ENCODE measurements at places on chromosomes 16 and 17.
A peak's percentile ranks its signal among the peaks of the same experiment; 100 is the strongest.

DNA sequence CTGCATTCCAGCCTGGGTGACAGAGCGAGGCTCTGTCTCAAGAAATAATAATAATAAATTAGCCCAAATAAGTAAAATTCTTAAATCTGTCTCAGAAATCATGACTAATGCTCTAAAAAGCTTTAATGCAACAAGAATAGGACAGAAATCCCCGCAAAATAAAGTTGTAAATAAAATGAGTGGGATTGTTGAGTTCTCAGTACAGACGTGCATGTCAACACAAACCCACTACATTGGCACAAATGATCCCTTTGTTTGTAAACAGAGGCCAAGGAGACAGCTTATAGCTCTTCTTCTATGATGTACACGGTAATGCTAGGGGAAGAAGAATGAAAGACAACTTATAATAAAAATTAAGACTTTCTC, 6.0 kb downstream of the STAT5B start:
- no peak for DNase-seq

DNA sequence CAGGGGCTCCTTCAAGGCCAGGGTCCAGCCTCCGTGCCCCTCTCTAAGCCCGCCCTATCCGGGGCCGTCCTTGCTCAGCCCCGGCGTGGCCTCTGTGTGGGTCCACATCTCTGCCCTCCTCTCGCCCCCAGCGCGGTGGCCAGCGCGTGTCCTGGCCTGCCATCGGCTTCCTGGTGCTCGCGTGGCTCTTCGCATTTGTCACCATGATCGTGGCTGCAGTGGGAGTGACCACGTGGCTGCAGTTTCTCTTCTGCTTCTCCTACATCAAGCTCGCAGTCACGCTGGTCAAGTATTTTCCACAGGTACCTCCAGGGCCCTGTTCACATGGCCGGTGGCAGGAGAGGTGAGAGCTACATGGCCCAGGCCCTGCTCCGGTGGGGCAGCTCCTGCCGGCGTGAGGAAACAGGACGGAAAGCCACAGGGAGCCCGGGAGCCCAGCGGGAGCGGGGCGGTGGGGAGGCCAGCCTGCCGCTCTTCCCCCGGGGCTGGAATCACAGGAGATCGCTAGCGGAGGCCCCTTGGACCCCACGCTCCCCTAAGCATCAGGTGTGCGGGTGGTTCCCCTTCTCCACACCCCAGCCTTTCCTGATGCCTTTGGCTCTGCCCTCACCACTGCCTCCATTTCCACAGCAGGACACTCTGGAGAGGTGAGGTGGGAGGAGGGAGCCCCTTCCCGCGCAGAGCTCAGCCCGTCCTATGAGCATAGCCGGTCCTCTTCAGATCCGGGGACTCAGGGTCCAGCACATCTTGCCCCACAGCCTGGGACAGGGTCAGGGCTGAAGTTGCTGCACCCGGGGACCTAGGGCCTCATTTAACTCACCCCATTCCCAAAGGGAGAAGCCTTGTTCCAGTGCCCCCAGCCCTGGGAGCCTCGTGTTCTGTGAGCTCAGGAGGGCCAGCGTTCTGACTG, 10.2 kb downstream of the TAX1BP3 start:
- DNase-seq: no peak

DNA sequence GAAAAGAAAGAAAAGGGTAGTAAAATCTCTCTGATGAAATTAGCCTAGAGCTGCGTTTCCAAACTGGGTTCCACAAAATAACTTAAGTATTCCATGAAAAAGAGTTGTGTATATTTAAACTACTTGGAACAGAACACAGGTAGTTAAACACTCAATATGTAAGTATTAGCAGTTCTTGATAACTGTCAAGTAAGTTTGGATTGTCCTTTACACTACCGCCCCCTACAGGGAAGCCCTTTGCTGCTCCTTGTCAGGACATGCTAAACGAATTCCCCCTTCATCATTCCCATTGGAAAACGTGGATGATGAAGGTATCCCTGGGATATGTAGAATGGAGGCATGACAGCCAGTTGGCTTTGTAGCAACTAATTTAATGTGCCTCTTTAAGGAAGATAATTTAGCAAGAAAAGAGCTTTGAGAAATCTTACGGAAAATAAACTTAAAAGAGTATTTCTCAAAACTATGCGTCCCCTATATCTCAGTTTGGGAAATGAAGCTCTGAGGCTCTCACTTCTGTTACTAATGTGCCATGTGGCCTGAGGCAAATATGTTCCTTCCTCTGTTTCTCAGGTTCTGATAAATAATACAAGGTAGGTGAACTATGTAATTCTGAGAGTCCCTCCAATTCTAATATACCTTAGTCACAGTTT, 18.8 kb downstream of the NCBP3 start:
- peak; percentile 73 for DNase-seq

- DNase-seq: no peak
Observed at GRCh38 chr16:81816793-81817210, 37.7 kb downstream of the PLCG2 start.
